ENCODE measurements at places on chromosomes 11 and 22.

DNA sequence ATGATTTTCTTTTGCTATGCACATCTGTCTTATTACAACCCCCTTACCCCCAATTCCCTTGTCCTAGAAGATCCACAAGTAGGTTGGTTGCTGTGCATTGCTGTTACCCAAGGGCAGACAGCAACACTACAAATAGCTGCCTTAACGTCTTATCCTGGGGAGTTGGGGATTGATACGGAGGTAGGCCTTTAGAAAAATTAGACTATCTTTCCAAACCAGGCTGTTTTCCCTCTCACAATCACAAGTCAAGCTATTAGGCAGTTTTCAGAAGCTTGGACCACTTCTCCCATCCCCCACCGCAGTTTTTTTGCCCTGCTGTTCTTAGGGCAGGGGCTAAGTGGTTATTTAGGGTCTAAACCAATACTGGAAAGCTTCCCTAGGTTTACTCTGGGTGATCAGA is 2.8 kb upstream of the PHLDB1 start:
- DNase-seq = no peak

- DNase-seq = peak; percentile 5
These were observed 124.5 kb downstream of the KCNQ1 start for GRCh38 chr11:2569321-2569721.

- no peak for DNase-seq
These were observed 985.3 kb upstream of the FAT3 start for GRCh38 chr11:91239359-91239758.

DNA sequence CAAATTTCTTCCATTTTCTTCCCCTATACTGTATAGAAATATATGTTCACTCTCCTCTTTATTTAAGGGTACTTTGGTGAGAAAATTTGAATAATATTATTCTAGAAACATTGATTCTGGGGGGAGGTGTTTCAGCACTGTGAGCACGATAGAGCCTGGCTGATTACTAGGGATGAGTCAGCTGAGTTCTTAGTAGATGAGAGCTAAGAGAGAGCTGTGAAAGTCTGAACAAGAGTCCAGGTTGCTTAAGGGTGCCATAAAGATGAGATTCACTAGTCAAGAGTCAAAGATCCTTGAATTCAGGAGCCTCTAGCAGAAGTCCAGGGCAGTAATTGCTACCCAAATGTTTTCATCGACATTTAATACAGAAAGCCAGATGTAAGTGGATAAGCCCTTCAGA is 756.6 kb upstream of the API5 start:
- DNase-seq = no peak

DNA sequence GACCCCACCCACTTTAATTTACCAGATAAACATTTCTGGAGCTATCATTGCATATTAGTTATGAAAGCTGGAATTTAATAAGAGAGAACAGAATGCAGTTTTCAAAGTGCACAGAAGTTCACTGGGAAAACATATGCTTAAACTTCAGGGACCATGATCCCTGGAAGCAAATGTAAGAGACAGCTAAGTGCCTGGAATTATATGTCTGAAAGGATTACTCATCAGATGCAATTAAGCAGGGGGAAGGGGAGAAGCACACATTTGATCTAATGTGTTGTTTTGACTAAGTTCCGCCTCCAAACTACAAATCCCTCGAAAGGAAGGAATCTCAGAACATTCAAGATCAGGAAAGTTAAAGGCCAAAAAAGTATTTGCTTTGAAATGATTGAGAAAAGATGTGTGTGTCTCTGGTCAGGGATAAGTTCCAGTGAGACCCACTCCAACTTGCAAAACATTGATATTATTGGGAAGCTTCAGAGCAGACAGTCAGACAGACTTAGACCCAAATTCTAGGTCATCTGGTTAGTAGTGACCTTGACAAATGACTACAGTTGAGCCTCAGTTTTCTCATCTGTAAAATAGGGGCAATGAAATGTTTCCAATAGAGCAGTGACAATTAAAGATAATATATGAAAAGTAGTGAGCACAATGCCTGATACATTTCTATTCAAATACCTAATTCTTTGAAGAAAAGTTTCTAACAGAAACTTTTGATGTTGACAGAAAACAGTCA is 147.6 kb downstream of the ME3 start:
- DNase-seq = peak; percentile 83

- DNase-seq = no peak
These were observed 516 bp upstream of the SERPINH1 start for GRCh38 chr11:75561426-75562047.

- DNase-seq = no peak
These were observed 1266.0 kb downstream of the BRD1 start for GRCh38 chr22:48561676-48562075.

DNA sequence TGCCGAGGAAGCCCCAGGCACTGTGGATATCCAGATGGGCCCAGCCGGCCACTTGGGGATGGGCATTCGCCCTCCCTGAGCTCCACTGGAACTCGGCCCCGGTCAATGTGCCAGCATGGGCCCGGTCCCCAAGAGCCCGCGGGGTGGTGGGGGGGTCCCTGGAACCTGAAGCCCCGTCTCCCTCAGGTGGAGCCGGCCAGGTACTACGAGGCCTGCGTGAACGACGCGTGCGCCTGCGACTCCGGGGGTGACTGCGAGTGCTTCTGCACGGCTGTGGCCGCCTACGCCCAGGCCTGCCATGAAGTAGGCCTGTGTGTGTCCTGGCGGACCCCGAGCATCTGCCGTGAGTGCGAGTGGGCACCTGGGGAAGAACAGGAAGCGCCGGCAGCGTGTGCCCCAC is 21.2 kb downstream of the MUC5AC start:
- DNase-seq = no peak

DNA sequence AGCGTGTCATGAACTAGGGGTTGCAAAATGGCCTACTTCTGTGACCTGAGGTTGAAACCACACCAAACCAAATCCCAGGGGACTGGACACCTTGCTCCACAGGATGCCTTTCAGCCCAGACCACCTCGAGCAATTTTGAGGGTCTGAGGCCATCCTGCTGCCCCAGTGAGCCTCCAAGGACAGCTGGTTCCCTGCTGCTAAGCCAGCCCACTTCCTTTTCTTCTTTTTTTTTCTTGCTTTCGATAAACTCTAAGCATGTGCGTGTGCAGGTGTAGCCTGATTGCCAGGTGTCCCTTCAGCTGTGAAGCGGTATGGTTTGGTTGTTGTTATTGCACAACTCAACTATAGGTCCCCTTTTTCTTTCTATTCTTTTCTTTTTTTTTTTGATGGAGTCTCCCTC is 2.7 kb downstream of the CRYBB1 start:
- DNase-seq = no peak

DNA sequence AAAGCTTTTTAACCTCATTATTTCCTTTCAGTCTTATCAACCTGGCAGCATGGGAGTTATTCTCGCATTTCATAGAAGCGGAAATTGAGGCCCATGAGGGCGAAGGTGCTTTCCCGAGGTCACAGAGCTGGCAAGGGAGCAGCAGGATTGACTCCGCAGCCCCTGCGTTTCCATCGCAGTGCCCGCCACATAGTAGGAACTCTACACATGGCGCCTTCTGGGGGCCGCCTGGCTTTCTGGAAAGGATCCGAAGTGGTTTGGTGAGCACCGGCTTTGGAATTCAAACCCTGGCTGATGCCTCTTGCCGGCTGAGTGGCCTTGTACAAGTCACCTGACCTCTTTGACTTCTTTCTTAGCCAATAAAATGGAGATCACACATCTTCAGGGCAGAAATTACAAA is 93.4 kb downstream of the CEP164 start:
- no peak for DNase-seq

DNA sequence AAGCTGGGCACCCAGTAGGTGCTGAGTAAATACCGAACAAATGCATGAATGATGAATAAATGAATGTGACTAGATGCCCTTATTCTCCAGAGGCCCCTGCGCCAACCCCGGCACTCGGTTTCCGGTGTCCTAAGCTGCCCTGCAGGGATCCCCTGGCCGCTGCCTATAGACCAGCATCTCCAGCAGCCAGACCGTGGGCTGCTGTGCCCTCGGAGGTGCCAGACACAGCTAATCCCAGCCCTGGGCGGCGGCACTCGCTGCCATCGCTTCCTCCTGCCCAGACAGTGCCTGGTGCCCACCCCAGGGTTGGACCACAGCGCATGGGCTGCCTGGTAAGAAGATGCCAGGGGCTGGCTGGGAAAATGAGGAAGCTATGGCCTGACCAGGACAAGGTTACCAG is 15.6 kb downstream of the CREB3L1 start:
- no peak for DNase-seq

GRCh38 chr22:31917227-31917921 is 27.0 kb upstream of the YWHAH start:
- no peak for DNase-seq

DNA sequence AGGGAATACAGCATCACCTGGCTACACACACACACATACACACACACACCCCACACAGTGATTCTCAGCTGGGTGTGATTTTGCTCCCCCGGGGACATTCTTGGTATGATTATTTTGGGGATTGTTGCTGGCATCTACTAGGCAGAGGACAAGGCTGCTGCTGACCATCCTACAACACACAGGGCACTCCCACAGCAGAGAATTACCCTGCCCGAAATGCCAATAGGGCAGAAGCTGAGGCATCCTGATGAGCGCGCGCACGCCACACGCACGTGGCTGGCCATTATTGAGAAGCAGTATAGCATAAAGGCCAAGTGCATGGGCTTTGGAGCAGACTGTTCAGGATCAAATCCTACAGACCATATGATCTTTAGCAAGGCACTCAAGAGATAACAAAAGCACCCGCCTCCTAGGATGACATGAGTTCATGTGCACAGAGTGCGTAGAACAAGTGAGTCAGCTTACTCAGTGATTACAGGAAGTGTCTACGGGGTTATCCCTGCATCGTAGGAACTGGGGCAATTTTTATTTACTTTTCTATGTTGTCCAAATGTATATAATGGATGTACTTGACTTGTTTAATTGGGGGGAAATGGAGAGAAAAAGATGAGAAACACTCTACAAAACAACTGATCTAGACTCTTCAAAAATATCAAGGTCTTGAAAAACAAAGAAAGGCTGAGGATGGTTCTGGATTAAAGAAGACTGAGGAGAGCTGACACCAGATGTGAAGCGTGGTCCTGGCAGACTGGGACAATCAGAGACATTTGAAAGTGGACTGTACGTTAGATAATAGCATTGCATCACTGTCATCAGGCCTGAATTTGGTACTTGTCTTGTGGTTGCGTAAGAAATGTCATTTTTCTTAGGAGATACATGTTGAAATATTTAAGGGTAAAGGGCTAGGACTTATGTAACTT is 7.2 kb upstream of the EHD1 start:
- peak; percentile 62 for DNase-seq

- DNase-seq = no peak
These were observed 13.4 kb upstream of the CAPN5 start for GRCh38 chr11:77053217-77054015.

DNA sequence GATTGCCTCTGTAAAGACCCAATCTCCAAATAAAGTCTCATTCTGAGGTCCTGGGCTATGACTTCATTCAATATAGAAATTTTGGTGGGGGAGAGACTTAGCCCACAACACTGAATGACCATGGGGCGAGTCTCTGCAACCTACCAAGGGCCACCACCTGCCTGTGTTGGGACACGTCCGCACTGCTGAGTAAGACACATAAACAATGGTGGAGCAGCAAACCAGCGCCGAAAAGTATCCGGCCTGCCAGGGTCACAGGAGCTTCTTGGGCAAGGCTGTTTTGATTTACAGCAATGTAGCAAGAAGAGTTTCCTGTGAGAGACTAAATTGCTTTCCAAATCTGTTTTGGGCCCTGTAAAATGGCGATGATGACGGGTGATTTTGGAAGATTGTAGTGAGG is 122.3 kb downstream of the SHANK2 start:
- peak; percentile 9 for DNase-seq

- no peak for DNase-seq
These were observed 11.2 kb upstream of the DGKZ start for GRCh38 chr11:46335890-46336562.

DNA sequence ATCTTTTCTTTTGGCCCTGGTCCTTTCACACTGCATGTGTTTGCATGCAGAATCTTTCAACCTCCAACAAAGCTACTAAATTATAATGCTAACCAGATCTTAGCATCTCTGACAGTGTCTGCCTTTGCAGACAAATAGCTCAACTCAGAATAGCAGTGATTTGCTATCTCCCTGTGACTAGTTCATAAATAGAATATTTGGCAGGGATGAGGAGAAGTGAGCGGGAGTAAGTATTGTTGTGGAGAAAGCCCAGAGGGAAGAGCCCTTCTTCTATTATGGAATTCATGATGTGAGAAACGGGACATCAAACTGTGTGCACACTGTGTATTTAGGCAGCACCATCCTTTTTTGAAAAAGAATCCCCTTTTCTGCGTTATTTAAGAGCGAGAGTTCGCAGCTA is 288.0 kb upstream of the CHORDC1 start:
- DNase-seq = no peak

GRCh38 chr11:69642913-69643632 is 2.1 kb downstream of the CCND1 start:
- DNase-seq = peak; percentile 77

- no peak for DNase-seq
These were observed 7.8 kb upstream of the NFAM1 start for GRCh38 chr22:42439821-42440674.

GRCh38 chr11:126790550-126791081 is 210.0 kb downstream of the KIRREL3 start:
- DNase-seq = peak; percentile 84

DNA sequence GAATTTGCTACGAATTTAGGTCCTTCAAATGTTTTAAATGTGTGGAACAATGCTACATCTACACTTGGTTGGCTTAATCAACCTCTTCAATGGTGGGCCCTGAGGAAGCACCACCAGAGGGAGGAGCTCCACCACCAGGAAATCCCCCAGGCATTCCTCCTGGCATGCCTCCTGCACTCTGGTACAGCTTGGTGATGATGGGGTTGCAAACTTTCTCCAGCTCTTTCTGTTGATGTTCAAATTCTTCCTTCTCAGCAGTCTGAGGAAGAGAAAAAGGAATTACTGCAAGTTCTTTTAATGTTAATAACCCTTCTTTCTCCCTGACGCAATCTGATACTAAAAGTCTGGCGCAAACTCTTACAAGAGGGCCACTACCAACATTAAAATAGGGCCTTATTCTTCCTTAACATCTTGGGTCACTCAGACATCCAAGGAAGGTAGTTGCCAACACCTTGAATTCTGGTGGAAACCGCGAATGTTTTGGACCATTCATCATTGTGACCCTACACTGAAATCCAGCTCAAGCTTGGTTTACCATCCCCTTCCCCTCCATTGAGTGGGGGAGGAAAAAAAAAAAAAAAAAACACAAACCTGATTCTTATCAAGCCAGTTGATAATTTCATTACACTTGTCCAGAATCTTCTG is 4.2 kb downstream of the HSPA8 start:
- no peak for DNase-seq

- peak; percentile 87 for DNase-seq
These were observed 28.5 kb downstream of the LRRC74B start for GRCh38 chr22:21074102-21074715.

- DNase-seq = no peak
These were observed 167.3 kb downstream of the TBC1D22A start for GRCh38 chr22:46929710-46930204.

GRCh38 chr11:19840961-19841360 is 128.3 kb downstream of the NAV2 start:
- DNase-seq = no peak

GRCh38 chr11:3623767-3624458 is 17.9 kb downstream of the ART5 start:
- no peak for DNase-seq
